Sigmoid colon (tissue), 7 donors: ENCODE measurements at places on chromosomes 13 and 19. TPM values are rescaled to one million over a fixed set of nuclear protein-coding genes. Genes with fewer than 3 reads are reported as not detected.

SPINT2 gene
- total RNA-seq: 20.7 TPM

MPV17L2 gene
- 33.4 TPM for total RNA-seq

LPAR6 gene
- total RNA-seq: 15.7 TPM

NFKBIB gene
- total RNA-seq: 16.9 TPM

URAD gene
- total RNA-seq: not detected

NAPSA gene
- total RNA-seq: 0.55 TPM

RGL3 gene
- total RNA-seq: 2.0 TPM

NEK3 gene
- total RNA-seq: 13.9 TPM

EML2 gene
- 34.6 TPM for total RNA-seq

MEGF8 gene
- 5.9 TPM for total RNA-seq

POGLUT2 gene
- total RNA-seq: 8.4 TPM

NANOS3 gene
- not detected for total RNA-seq

ALOX5AP gene
- 23.9 TPM for total RNA-seq

ELANE gene
- total RNA-seq: not detected

PPP1R13L gene
- 5.8 TPM for total RNA-seq

GIPR gene
- total RNA-seq: not detected

NCR1 gene
- not detected for total RNA-seq

LHB gene
- total RNA-seq: not detected

PPP2R1A gene
- 163 TPM for total RNA-seq

WTIP gene
- 20.5 TPM for total RNA-seq

BRD4 gene
- total RNA-seq: 20.1 TPM

MYH14 gene
- total RNA-seq: 0.95 TPM

SAE1 gene
- total RNA-seq: 169 TPM

CLEC17A gene
- total RNA-seq: not detected

NLRP11 gene
- not detected for total RNA-seq

CCL25 gene
- not detected for total RNA-seq

GNG8 gene
- not detected for total RNA-seq

PSG11 gene
- not detected for total RNA-seq

RGCC gene
- total RNA-seq: 30.4 TPM

N4BP2L1 gene
- 17.7 TPM for total RNA-seq
